NCI-H526 treated with DMSO at 0.1 percent for 48 hours (cell line): ENCODE measurements at places on chromosomes 6 and 20.
A peak's percentile ranks its signal among the peaks of the same experiment; 100 is the strongest.

- no peak for DNase-seq
These were observed 949 bp downstream of the MACROD2 start for GRCh38 chr20:13996265-13996664.

- no peak for DNase-seq
These were observed 12.0 kb downstream of the LPIN3 start for GRCh38 chr20:41352666-41353065.

GRCh38 chr6:69735027-69735426 is 61.8 kb downstream of the LMBRD1 start:
- DNase-seq = peak; percentile 47

DNA sequence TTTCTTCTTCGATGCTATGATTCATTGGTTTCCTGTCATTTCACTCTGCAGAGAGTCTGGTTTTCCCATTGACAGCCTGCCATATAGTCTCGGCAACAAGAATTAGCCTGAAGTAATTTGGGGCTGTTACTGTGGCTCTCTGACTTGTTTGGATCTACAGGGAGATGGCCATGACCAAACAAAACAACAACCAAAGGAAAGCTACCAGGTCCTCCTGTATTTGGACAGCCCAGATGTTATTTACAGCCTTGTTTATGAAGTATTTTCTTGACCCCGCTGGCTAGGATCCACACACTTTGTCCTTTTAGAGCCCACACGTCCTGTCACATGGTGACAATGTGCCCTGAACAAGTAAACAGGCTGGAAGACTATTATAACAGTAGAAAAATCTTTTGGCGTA is 111.4 kb upstream of the PREP start:
- DNase-seq = no peak

DNA sequence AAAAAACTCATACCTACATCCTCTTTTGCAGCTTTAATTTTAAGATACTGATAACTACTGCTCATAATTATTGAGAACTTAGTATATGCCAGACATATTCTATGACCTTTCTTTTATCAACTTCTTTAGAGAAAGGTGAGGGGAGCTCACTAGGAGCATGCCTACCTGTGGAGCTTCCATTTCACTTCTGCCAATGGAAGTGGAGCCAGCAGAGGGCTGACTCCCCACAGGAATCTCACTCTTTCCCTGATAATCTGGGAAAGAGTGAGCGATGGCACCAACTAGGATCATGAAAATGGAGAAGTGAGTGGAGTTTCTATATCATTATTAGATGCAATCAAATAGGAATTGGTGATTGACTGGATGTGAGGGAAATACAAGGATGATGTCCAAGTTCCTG is 484.9 kb downstream of the LMBRD1 start:
- DNase-seq = no peak

- peak; percentile 35 for DNase-seq
These were observed 891 bp downstream of the RSPO3 start for GRCh38 chr6:127119102-127120022.

- no peak for DNase-seq
These were observed 31.5 kb downstream of the TXNDC5 start for GRCh38 chr6:7879043-7879442.

DNA sequence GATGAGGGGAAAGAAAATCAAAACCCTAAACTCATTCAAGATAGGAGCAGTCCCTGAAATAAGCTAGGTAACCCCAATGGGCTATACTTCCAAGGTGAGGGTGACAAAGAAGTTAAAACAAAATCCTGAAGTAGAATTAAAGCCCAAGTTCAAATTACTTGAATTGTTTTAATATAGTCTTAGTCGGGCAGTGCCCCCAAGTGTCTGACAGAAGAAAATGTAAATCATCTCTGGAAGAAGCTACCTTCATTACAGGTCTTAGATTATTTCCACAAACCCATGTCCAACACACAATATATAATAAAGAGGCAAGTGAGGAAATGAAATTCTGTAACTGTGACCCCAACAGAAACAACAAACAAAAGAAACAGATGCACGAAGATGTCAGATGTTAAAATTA is 36.8 kb upstream of the L3MBTL3 start:
- no peak for DNase-seq

- DNase-seq = no peak
These were observed 106.3 kb upstream of the LY86 start for GRCh38 chr6:6482256-6482655.

DNA sequence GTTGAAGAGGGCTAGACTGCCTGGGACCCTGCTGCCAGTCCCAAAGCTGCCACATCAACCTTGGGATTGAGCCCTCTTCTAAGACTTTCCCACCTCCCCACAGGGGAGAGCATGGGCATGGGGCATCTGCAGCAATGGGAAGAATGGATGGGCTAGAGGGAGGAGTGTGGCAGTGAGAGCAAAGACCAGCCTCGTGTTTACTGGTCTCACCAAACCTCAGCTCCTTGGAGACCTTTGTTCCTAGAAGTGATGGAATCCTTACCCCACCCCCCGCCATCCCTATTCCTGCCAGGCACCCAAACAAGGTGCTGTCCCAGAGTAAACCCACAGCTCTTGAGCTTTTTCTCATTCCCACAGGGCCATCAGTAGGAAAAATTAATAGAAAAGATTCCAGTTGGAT is 20.0 kb upstream of the ARMC12 start:
- no peak for DNase-seq

GRCh38 chr6:11210386-11211138 is 21.9 kb downstream of the NEDD9 start:
- no peak for DNase-seq

DNA sequence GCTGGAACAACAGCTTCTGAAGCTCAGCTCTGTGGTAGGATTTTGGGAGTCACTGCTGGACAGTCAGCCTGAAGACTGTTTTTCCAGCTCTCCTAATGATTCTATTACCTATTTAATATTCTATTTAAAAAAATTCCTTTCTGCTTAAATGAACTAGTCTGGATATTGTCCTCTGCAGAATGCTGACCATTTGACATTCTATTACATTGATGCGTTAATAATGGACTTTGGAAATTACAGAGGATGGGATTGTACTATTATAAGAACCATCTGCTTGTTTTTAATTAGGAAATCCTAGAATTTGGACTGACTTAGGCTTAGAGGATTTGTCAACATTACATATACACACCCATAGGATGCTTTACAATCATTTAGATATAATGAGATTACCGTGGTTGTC is 19.7 kb downstream of the LRP11 start:
- DNase-seq = no peak

GRCh38 chr6:10315658-10316372 is 99.1 kb downstream of the TFAP2A start:
- DNase-seq = no peak

DNA sequence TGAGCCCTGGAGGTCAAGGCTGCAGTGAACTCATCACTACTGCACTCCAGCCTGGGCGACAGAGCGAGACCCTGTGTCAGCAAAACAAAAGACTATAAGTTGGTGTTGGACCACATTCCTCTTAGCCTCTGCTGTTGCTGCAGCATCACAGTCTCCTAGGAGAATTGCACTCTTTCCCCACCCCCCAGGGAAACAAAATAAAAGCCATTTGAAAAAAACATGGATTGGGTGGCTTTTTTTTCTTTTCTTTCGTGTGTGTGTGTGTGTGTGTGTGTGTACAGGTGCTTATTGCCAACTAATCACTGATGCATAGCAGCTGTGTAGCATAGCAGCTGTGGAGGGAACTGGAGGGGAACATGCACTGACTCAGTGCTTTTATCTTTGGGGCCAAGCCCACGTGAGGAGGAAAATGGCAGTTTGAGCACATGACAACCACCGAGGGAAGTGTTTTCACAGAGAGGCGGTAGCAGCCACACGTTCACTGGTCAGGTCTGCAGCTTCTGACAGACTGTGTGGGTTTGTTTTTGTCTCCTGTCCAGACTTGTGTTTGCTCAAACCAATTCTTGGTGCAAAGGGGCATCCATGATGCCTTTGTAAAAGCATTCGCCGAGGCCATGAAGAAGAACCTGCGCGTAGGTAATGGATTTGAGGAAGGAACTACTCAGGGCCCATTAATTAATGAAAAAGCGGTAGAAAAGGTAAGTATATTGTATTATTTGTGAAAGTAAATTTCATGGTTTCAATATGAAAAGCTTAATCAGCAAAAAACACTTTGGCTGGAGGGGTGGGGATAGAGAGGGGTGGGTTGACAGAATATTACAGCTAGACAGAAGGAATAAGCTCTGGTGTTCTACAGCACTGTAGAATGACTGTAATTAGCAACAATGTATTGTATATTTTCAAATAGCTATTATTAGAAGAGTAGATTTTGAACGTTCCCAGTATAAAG is 27.7 kb downstream of the ALDH5A1 start:
- peak; percentile 6 for DNase-seq

DNA sequence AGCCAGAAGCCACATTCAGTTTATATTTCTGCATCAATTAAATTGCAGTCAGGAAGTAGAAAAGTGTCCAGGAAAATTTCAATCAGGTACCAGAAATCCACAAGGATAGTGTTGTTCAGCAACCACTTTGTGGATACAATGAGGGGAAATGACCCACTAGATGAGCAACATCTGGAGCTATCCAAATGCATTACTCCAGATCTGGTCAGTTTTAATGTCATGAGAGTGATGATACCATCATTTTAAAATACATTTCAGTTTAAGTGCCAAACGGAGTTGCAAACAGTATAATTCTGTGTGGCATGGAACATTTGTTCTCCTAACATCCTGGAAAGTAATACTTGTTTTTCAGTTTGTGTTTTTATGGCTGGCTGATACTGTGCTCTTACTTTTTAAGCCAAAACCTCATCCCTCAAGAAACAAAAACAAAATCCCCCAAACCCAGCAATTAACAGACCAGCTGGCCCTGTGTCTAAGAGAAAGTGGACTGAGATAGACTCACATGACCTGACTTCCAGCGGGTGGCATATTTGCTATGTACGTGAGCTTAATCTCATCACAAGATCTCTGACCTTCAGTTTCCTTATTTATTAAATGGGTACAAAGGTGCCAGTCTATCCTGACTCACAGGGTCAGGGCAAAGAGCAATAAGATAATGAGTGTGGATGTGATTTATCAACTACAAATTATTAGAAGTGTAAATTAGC is 58.8 kb upstream of the CNKSR3 start:
- no peak for DNase-seq

DNA sequence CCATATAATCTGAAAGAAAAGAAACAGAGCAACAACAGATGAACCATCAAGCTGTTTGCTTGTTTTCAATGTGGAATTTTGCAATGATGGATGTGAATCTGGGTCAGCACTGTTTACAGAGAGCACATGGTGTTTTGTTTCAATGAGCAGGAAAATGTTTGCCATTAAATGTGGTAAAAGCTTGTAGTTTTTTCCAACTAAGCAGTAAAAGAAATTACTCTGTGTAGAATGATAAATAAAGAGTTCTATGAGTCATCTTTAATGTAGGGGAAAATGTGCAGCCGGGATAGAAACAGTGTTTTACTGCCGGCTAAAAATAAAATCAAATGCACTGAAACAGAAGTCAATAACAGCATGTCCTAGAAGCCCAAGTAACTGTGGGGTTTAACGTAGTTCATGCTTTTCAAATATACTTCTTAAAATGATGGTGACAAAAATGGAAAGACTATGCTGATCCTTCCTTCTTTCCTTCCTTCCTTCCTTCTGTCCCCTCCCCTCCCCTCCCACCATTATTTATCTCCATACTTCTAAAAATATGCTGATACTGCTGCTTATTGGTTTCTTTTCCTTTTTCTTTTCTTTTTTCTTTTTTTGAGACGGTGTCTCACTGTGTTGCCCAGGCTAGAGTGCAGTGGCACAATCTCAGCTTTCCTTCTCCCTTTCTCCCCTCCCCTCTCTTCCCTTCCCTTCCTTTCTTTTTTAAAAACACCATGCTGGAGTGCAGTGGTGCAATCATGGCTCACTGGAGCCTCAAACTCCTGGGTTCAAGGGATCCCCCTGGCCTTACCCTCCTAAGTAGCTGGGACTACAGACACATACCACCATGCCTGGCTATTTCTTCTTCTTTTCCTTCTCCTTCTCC is 6.3 kb upstream of the NAA20 start:
- DNase-seq = no peak

DNA sequence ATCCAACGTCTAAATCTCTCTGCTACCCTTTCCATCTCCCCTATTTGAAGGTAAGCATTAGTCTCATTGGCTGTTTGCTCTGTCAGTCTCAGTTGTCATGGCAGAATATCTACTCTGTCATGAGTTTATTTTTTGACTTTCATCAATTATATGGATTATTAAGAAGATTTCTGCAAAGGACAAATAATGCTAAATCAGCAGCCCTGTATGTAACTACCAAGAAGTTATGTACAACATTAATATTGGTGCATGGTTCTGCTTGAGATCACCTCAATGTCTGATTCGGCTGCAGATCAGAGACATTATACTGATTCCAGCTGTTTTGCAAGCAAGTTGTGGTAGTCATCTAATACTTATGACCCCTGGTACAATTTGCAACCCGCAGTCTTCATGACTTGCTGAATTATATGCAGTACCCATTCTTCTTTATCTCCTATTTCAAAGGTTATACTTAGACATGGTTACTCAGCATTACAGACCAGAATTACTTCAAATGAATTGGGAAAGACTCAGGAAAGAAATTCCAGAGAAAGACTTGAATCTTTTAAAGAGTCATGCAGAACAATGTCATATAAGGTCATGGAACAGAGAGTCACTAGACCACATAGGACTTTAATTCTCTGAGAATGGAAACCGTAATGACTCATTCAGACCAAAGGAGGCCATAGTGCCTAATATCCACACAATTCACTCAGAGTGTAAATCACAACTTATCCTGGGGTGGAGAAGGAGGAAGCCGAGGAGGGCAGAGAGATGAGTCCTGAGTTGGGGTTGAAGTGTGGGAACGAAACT is 201.4 kb downstream of the IBTK start:
- no peak for DNase-seq

- DNase-seq = no peak
These were observed 156.0 kb upstream of the MLN start for GRCh38 chr6:33959661-33960344.

DNA sequence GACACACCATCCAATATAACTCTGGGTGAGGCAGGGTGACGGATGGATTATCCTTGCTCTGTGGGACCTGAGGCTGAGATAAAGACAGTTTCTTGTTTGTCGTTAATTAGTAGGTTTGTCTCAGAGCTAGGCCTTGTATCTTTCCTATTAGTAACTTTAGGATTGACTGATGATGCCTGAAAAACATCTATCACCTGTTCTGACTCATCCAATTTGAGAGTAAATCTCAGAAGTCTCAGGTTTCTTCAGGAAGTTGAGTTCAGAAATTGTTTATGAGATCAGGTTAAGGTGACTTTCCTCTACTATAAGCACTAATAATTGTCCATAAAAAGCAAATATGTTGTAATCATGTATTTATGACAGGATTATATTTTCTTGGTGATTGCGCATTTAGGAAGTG is 129.5 kb upstream of the SUPT3H start:
- no peak for DNase-seq

- no peak for DNase-seq
These were observed 72.7 kb downstream of the IGF2R start for GRCh38 chr6:160041608-160042007.

- no peak for DNase-seq
These were observed 100.1 kb upstream of the CCDC28A start for GRCh38 chr6:138673346-138674014.
